ENCODE measurements at places on chromosomes 12 and 14. TPM values are rescaled to one million over a fixed set of nuclear protein-coding genes. Genes with fewer than 3 reads are reported as not detected.

The ATL1 gene
- 1.2 TPM for total RNA-seq

The STXBP6 gene
- total RNA-seq: not detected

The GPR68 gene
- 39.8 TPM for total RNA-seq

The DPY19L2 gene
- 0.28 TPM for total RNA-seq

The ZNF891 gene
- total RNA-seq: 1.6 TPM

The KRT6C gene
- total RNA-seq: not detected

The ACADS gene
- 13.7 TPM for total RNA-seq

The FSCB gene
- total RNA-seq: not detected

The PRB2 gene
- total RNA-seq: not detected

The ERP27 gene
- 7.2 TPM for total RNA-seq

The SLC2A14 gene
- total RNA-seq: 15.8 TPM

The NUDT4 gene
- total RNA-seq: 47.3 TPM

DNA sequence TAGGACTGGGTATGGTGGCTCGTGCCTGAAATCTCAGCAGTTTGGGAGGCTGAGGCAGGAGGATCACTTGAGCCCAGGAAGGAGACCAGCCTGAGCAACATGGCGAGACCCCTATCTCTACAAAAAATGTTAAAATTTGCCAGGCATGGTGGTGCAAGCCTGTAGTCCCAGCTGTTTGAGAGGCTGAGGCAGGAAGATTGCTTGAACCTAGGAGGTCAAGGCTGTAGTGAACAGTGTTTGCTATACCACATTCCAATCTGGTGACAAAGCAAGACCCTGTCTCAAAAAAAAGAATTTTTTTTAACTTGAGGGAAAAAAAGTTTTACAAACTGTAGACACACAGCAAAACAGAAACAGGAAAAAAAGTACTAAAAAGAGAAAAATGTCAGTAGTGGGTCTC is 2.3 kb upstream of the MAP3K9 start:
- no peak for DNase-seq

GRCh38 chr12:105977652-105978051 is 161.1 kb downstream of the NUAK1 start:
- no peak for DNase-seq

GRCh38 chr12:107488666-107489065 is 196.9 kb upstream of the PWP1 start:
- no peak for DNase-seq

GRCh38 chr12:26938701-26939062 is 412 bp downstream of the FGFR1OP2 start:
- no peak for DNase-seq

- DNase-seq: no peak
Measured at GRCh38 chr14:105877645-105878044, 351.3 kb downstream of the TMEM121 start.

- DNase-seq: no peak
Measured at GRCh38 chr14:79265366-79265946, 945.8 kb downstream of the DIO2 start.

DNA sequence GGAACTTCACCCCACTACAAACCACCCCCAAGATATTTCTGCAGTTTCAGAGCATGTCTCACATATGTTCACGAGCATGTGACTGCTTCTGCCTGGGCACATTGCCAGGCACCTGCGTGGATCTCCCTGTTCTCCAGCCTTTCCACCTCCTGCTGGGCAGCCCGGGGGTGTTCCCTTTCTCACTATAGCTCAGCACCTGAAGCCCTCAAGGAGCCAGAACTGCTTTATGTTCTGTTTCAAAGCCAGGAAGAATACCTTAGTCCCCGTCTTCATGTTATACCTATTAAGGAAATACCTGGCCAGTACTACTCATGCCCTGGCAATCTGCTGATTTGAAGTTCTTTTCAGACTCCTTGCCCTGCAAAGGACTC is 4.2 kb upstream of the FGF6 start:
- no peak for DNase-seq

- DNase-seq: peak; percentile 30
Measured at GRCh38 chr12:38921025-38921677, 15.8 kb upstream of the CPNE8 start.

DNA sequence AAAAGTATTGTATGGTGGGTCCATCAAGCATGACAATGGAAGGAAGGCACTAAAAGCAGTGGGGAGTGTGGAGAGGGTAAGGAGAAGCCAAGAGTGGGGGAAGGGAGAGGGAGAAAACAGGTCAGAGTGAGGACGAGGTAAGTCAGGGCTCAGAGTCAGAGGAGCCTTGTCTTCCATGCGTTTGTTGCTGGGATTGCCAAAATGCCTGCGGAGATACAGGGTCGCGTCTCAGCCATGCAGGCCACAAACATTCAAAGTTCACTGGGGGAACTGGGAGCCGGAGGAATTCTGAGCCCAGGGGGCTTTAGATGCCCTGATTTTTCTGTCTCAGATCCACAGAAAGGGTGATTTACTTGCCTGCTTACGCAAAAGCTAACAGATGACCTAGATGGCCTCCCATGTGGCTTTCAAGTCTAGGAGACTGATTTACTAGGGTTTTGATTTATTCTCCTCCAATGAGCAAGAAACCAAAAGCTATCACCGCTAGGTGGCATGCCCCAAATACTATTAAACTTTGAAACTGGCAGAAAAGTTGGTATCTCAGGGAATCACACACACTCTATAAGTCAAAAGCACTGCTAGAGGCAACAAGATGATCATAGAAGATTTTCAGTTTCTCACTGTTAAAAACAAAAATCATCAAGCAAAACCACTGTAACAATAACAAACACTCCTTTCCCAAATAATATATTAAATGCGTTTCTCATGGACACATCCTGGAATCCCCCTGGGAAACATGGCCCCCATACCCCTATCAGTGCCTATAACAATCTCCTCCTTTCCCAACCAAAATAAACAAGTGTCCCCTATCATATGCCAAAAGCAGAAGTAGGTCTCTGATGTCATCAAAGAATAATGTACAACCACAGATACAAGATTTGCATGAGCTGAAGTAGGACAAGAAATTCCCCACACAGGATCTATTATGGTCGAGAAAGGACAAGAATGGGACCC is 26.6 kb upstream of the MDM1 start:
- DNase-seq: peak; percentile 73

DNA sequence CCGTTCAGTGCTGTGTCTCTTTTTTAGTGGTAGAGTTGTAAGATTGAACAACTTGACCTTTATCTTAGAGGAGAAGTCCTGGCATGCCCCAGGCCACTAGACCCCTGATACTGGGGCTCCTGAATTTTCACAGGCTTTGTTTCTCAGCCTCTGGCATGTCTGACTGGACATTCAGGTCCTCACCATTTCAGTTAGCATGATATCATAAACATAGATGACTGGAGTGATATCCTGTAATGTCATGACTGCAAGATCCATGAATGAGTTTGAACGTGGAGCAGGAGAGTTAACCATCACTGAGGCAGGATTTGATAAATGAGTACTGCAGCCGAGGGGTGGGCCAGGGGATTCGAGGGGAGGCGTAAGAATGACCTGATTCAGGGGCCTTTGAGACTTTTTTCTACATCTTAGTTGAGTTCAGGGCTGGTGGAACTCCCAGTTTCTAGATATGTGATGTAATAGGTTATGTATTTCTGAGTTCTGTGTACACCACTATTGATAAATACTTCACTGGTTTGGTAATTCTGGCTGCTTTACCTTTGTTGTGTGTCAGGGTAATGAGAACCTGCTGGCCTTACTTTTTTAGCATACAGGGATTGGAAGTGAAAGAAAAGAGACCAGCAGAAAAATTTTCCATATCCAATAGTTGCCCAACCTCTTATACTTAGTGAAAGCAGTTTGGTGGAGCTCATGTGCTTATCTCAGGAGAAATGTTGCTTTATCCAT is 217.0 kb downstream of the SYNE2 start:
- DNase-seq: no peak

DNA sequence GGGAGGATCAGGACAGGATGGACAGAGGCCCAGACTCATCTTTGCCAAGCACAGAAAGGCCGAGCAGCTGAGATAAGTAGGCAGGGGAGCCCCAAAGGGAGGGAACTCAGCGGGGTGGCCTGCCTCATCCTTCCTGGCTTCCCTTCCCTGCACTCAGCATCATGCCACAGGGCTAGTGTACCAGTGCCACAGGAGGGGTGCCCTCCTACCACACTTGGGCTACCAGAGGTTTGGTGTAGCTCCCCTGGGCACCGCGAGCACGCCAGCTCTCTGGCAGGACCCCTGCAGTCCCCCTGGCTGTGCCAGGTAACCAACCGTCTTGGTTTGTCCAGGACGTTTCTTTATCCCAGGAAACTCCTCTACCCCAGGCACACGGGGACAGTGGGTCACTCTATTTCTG is 123.5 kb downstream of the ESRRB start:
- DNase-seq: no peak

- no peak for DNase-seq
Measured at GRCh38 chr12:93137656-93138612, 208.8 kb upstream of the EEA1 start.

DNA sequence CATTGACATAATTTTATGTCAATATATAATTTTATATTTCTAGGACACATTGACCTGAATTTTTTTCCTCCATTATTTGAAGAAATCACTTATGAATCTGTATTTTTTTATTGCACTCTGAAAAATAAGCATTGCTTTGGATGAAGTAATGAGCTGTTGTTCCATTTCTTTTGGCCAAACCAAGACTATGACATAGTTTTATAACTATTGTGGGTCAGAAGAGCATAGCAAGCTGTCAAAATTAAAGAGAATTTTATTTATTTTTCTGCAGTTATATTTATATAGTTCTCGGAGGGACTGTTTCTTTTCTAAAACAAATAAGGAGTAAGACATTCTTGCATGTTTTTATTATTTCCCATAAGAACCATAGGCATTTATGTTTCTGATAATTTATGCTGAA is 8.5 kb downstream of the C12orf75 start:
- no peak for DNase-seq

GRCh38 chr12:121953695-121954094 is 35.3 kb downstream of the CFAP251 start:
- DNase-seq: no peak

DNA sequence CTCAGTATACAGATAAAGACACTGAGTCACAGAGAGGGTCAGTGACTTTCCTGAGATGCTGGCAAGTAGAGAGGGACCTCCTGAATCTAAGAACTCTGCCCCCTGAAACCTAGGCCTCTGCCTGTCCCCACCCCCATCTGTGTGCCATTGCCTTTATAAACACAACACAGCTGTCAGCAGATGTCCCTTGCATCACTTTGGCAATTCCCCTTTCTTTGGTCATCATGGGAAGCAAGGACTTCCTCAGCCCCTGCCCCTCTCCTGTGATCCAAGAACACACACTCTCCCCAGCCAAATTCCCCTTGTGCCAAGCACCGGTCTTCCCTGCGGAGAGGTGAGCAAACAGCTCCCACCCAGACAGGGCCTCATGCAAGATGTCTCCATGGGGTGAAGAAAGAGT is 8.3 kb downstream of the TSPAN11 start:
- DNase-seq: no peak

DNA sequence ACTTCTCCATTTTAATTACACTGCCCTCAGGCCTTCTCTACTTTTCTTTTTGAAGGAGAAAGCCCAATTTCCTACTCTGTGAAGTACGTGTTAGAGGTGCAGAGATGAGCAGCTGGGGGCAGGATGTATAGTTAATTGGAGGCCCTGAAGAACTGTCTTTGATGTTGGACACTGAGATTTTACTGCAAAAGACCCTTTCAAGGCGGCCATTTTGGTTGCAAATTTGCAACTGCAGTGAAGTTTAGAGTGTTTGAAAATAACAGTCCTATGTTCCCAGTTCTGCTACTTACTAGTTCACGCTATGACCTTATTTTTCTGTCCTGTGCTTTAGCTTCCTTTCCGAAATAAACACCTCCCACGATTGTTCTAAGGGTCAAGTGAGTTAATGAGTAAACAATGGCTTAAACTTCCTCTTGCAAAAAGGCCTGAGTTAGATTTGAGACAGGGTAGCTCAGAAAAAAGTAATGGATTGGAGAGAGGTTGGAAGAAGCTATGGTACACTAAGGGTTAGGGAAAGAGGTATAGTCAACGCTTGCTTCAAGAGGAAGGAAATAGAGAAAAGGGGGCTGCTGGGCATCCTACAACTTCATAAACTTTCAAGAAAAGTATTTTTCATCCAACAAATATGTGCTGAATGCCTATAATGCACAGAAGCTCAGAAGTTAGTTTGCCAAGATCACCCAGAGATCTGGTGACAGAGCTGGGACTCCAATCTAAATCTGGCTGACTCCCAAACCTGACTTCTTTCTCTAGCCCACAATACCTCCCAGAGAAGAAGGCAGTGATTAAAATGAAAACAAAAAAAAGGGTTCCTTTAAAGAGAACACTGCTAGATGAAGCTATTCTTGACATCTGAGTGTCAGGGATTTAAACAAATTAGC is 26.4 kb upstream of the DICER1 start:
- no peak for DNase-seq

DNA sequence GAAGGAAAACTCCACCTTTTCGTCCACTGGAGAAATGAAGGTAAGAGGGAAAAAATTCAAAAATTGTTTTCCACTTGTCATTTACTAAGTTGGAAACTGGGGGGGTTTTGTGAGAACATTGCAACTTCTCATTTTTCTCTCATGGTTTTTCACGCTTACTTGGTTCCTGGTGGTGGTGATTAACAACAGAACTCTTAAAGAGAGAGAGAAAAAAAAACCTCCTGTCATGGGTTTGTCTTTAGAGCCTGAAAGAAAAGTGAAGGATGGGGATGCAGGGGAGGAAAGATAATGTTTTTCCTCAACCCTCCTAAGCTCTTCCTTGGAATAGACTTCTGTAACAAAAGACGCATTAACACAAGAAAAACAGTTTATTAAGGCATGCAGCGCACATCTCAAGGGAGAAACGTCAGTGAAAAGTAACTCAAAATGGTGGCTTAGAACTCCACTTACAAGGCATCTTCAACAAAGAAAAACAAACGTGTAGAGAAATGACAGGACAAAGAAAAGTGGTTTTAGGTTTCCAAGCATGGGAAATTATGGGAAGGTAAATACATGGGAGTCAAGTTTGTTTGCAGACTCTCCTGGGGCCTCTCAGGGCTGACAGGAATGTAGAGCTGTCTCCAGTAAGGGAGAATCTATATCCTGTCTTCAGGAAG is 81.9 kb upstream of the ATF7IP start:
- DNase-seq: no peak

- DNase-seq: no peak
Measured at GRCh38 chr12:92553389-92553788, 149.4 kb upstream of the PLEKHG7 start.

DNA sequence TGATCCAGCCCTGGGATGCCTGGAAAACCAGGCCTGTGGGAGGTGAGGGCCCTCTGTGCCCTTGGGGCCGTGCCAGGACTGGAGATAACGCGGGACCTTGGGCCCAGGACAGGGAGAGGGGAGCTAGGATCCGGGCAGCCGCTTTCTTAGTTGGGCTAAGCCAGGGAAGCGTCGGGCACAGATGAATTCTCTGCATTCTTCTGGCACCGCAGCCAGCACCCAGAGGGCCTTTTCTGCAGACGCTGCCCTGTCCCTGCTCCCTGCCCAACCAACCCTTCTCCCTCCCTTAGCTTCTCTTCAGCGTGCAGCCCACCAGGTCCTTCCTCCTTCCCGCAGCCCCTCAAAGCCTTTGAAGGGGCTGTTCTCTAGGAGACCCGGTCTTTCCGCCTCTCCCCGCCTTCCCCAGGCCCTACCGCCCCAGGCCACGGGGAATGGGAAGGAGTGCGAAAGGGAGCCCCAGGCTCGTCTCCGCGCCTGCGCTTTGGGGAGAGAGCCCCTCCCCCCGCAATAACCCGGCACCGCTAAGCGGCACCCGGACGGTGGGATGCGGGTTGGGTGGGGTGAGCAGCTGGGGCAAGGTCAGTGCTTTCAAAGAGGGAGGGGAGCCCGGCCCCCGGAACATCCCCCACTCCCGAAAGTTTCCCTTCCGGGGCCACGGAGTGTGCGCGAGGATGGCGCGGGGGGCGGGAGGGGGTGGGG is 663 bp downstream of the NCKAP5L start:
- peak; percentile 25 for DNase-seq

All from activated CD4-positive, alpha-beta memory T cell treated with anti-CD3 and anti-CD28 coated beads, Interleukin-2, amount 10 ng/mL, durations not matched to agents 7 days and 5 days (primary cell).